NCI-H510A treated with DMSO at 0.1 percent for 48 hours (cell line): ENCODE measurements at places on chromosomes 2 and 18.
A peak's percentile ranks its signal among the peaks of the same experiment; 100 is the strongest.

GRCh38 chr18:23861805-23862470, 152.6 kb upstream of the TTC39C start:
- DNase-seq: no peak

DNA sequence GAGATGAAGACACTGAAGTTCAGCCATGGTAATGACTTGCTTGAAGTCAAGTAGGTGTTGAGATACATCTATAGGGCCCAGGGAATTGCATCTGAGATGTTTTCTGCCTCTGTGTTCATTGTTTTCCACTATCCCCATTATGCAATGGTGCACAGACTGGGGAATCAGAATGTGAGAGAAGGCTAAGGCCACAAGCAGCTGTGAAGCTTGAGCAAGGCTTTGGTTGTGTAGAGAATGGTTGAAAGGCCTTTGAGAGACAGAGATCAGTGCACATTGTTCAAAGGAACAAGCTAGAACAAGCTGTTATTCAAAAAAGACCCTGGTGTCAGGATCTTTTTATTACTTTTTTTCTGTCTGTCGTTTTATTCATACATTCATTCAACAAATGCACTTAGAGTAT, 82.3 kb downstream of the MYO1B start:
- no peak for DNase-seq

GRCh38 chr2:207871911-207872310, 102.2 kb upstream of the FZD5 start:
- no peak for DNase-seq

GRCh38 chr2:74685408-74685807, 31.4 kb downstream of the SEMA4F start:
- DNase-seq: no peak

- no peak for DNase-seq
These were observed 68.4 kb downstream of the TWIST2 start for GRCh38 chr2:238916176-238916874.

- DNase-seq: no peak
These were observed 28.8 kb upstream of the SULT1C4 start for GRCh38 chr2:108348816-108349570.

DNA sequence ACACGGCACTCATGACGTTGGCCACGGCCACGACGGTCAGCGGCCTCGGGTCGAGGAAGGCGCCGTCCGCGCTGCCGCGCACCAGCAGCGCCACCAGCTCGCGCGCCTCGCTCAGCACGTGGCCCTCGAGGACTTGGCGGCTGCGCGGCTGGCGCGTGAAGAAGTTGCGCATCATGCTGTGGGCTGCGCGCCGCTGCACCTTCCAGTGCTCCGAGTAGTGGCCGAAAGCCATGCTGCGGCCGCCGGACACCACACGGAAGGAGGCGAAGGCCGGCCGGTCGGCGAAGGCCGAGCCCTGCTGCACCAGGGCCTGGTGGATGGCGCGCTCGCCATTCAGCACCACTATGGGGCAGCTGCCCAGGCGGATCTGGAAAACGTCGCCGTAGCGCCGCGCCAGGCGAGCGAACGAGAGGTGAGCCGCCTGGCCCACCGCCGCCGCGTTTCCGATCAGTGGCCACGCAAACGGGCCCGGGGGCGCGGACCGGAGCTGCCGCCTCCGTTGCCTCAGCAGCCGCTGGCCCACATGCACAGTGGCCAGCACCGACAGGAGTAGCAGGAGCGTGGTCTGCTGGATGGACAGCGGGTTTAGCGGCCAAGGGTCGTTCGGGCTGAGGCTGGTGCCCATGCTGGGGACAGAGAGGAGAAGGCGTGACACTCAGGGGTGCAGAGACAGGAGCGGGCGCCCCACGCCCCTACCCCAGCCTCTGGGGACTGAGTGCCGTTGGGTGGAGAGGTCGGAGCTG, 1.0 kb downstream of the CYP1B1 start:
- DNase-seq: no peak

- peak; percentile 82 for DNase-seq
These were observed 41.5 kb upstream of the RPE start for GRCh38 chr2:209960676-209961630.

DNA sequence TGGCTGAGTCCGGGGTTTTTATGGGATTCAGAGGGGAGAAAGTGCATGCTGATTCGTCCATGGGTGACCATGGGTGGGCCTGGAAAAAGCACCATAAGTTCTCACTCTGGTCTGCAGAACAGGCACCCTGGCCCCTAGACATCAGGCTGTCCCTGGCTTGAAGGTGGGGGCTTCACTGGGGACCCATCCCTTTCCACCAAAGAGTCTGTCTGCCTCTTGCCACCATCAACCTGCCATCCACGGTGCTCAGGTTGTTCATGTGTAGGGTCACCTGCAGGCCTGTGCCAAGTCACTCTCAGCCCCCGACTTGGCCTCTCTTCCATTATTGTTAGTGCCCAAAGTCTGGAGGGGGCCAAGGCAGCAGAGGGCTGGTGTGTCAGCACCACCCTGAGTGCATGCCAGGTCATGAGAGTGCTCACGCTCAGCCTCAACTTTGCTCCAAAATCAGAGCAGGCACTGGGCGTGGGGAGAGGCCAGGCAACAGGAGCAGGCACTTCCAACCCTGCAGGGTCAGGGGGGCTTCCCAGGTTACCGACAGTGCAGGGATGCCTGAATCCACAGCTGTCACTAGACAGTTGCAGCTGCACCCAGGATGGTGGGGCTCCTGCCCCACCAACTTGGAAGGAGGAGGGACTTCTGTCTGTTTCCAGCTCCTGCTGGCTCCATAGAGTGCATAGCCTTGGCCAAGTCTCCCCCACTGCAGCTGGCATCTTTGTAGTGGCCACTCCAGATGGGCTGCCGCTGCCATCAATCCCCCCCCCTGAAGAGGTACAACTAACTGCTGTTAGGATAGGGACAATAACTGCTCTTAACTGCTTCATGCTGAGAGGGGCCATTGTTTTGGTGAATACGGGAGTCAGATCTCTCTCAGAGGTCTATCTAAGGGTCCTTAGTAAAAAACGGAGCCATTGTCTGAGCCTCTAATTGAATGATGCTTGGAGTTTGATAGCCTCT, 209.3 kb downstream of the AKAIN1 start:
- peak; percentile 15 for DNase-seq

GRCh38 chr2:10289352-10289751, 13.4 kb upstream of the HPCAL1 start:
- DNase-seq: peak; percentile 51

GRCh38 chr18:77073336-77074093, 59.1 kb downstream of the MBP start:
- DNase-seq: peak; percentile 48

DNA sequence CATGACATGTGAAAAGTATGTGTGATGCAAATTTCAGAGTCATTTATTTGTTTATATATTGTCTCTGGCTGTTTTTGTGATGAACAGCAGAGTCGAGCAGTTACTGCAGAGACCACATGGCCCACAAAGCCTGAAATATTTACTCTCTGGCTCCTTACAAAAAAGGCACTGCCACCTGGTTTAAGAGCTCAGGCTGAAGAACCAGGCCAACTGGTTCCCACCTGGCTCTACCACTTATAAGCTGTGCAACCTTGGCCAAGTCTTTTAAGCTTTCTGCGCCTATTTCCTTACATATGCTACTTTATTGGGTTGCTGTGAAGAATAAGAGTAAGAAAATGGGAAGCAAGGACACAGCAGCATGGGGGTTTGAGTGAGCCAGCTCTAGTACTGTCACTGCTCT, 207.6 kb downstream of the L3MBTL4 start:
- DNase-seq: peak; percentile 94

- no peak for DNase-seq
These were observed 129.9 kb upstream of the ETAA1 start for GRCh38 chr2:67267241-67267640.

DNA sequence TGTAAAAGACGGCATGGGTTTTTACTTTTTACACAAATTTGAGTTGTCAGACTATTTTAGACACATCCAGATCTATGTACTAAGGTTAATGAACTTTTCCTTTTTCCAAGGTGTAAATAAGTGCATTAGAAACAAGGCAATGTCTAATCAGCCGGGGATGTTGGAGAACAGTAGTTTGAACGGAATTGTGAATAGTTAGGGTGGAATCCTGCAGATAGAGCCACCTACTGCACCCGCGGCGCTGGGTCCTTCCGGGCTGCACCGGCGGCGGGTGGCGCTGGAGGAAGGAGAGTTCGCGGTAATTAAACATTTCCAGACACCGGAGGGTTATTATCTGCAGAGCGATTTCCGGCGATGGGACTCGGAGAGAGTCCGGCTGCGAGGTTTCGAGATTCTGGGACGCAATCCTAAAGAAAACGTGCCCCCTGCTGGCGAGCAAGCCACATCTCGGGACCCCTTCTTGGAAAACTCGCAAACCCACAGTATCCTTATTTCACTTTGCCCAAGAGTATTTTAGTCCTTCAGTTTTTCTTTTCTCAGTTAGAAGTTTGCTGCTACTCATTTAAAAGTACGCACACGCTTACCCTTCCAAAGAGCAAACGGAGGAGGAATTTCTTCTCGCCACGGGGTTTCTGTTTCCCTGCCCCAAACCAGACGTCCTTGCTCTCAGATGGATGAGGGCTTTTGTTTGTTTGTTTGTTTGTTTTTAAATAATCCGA, 4.5 kb upstream of the OSR1 start:
- DNase-seq: peak; percentile 82

GRCh38 chr2:217839073-217839749, 163.6 kb downstream of the TNS1 start:
- no peak for DNase-seq
